ENCODE measurements at places on chromosomes 12 and 14. TPM values are rescaled to one million over a fixed set of nuclear protein-coding genes. Genes with fewer than 3 reads are reported as not detected.

The MLEC gene
- total RNA-seq = 89.5 TPM

The LRIG3 gene
- total RNA-seq = 139 TPM

The BLTP3B gene
- total RNA-seq = 54.8 TPM

The COX8C gene
- total RNA-seq = not detected

GRCh38 chr12:72546106-72546505, 273.9 kb downstream of the TRHDE start:
- no peak for DNase-seq

- no peak for DNase-seq
These were observed 44.4 kb downstream of the TBX5 start for GRCh38 chr12:114361545-114361944.

DNA sequence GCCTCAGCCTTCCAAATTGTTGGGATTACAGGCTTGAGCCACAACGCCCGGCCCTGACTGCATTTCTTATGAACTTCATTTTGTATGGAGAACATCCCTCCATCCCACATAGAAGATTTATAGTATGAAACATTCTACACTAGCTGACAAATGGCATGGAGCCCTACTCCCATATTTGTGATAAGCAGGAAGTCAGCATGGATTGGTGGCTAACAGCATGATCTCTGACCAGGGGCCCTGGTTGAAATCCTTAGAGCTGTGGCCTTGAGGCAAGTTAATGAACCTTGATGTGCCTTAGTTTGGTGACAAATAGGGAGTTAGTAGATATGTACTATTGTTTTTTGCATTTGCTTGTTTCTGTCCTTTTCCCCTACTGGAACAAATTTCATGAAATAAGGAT, 12.3 kb downstream of the IFI27L1 start:
- DNase-seq = no peak

GRCh38 chr14:74951443-74952179, 3.8 kb downstream of the PGF start:
- no peak for DNase-seq

DNA sequence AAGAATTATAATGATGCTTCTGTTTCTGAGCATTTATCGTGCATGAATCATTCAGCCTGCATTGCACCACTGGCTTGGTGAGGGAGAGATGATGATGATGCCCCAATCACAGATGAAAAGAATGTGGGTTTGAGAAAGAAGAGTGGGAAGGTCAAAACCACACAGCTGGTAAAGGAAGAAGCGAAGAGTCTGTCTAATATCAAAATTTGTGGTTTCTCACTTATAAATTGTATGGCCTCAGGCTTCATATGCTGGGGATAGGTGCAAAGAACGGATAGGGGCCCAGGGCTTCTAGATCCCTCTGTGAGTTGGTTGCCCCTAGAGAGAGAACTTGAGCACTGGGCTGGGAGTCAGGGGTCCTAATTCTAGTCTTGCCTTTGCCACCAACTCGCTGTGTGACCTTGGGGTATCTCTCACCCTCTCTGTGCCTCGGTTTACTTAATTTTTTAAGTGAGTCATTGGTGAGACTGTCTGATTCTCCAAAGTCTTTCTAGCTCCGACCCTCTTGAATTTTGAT, 2.2 kb downstream of the OASL start:
- no peak for DNase-seq

DNA sequence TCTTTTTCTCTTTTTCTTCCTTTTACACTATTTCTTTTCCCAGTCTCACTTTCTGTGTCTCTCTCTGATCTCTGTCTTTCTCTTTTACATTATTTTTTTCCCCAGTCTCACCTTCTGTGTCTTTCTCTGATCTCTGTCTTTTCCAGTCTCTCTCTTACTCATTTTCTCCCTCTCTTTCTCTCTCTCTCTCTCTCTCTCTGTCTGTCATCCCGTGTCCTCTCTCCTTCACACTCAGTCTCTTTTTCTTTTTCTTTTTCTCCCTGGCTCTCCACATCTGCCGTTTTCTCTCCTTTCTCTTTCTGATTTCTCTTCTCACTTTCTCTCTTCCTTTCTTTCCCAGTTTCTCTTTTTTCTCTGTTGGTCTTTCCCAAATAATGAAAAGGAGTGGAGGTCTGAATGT, 22.3 kb downstream of the DHRS4L2 start:
- no peak for DNase-seq

GRCh38 chr12:121927813-121928212, 9.4 kb downstream of the CFAP251 start:
- no peak for DNase-seq

DNA sequence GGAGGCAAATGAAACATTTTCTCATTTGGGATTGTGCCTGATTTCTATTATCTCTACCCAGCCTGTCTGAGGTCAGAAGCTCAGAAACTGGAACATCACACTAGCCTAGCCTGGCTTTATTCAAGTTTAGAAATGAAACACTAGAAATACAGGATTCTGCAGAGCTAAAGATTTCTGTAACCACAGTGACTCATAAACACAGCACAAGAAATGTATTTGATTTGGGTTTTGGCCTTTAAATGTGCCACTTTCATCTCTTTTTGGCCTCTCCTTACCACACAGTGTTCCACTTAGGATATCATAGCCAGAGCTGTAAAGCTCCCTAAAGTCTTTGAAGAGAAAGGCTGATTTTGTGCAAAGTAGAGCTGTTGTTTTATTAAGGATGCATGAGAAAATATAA, 307.5 kb downstream of the EMP1 start:
- no peak for DNase-seq

DNA sequence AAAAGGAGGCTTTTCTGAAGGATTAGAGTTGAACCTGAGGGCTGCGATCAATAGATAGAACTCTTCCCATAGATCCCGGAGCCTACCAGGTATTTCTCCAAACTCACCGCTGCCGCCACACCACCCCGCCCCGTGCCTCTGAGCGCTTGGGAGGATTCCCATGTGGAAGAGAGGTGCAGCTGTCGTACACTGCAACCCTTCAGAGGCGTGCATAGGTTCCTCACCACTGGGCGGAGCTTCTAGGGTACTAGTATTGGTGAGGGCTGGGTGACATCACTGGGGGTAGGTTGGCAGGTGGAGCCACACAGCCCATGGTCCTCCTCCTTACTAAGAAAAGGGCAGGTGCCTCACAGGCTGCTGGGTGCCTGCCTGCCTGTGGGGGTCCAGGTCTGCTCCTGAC, 127.0 kb downstream of the TSPAN9 start:
- DNase-seq = no peak

- no peak for DNase-seq
These were observed 345.6 kb downstream of the PAWR start for GRCh38 chr12:79344855-79345847.

DNA sequence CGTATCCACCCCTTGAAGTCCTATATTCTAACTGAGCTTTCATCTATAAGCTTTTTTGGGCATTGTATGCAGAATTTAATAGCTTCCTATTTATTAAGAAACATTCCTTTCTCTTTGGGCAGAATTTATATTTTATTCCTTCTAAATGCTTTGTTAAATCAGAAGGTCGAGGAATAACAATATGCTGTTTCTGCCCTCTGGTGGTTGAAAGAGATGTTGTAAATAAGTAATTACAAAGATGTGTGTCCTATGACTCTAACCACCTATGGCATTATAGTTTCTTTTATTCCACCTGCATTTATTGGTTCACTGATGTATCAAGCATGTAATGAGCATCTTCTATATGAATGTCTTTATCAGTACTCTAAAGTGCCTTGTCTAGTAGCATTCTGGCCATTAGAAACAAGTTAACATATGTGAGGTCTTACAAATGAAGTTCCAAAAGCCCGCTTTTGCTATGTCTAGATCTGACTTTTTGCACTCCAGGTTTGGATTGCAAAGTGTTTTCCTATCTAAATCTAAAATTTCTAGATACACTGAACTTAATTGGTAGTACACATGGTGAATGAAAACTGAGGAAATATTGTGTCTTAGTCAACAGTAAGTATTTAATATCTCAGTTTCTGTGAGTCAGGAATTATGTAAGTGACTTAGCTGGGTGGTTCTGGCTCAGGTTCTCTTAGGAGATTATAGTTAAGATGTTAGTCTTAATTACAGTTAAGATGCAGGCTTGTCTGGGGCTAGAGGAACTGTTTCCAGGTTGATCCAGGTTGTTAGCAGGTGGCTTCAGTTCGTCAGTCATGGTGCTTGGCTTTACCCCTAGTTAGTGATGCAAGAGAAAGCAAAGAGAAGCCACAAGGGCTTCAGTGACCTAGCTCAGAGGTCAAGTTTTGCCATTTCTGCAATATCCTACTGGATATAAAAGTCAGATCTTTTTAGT, 57.5 kb downstream of the PLEKHA5 start:
- no peak for DNase-seq

DNA sequence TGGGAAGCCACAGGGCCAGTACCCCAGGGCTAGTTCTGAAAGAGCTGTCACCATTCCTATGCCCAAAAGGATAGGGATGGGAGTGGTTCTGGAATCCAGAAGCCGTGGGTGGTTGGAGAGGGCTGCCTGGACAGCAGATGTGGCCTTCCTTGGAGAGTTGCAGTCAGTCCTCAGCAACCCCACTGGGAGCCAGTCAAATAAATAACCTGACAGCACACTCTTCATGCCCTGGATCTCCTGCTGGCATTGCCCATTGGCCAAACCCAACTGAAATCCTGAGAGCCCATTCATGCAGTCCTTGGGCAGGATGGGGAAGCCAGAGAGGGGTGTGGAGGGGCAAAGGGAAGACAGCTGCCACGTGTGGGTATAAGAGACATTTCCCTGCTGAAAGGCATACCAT, 128.2 kb downstream of the PTPN11 start:
- no peak for DNase-seq

GRCh38 chr14:49381778-49382177, 204.4 kb downstream of the RPS29 start:
- no peak for DNase-seq

DNA sequence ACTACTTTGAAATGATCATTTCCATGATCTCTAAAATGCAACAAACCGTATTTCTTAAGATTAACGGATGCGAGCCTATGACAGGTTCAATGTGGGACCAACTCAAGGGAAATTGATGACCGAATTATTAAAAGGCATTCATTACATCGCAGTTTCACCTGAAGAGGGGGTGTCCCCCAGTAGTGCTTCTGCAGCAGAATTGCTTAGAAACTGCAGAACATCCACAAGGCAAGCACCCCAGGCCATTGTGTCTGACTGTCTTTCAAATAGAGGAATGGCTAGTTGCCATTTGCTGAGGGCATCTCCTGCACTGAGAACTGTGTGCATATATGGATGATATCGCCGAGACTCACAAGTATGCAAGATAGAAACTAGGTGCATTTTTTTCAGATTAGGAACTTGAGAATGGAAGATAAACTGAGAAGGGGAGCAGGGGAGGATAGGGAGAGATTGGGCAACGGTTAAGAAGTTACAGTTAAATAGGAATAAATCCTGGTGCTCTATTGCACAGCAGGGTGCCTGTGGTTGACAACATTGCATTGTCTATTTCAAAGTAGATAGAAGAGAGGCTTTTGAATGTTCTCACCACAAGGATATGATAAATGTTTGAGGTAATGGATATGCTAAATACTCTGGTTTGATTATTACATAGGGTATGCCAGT, 234.3 kb upstream of the PLEKHG7 start:
- no peak for DNase-seq

- no peak for DNase-seq
These were observed 173.6 kb downstream of the SEC23A start for GRCh38 chr14:38929416-38929815.

DNA sequence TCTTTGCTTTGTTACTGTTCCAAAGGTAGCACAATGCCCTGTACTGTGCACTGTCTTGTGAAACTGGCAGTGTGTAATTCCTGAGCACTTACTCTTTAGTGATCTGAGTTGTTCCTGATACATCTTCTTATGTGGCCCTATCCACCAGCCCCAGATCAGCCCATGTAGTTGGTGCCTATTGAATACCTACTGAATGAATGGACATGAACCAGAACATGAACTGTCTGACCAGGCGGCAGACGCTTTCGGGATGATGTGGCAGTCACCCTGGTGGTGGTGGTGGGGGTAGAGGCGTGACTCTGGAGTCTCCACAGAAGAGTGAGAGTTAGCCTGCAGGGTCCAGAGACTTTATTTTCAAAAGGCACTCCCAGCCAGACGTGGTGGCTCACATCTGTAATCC, 46.6 kb upstream of the PAPOLA start:
- no peak for DNase-seq

DNA sequence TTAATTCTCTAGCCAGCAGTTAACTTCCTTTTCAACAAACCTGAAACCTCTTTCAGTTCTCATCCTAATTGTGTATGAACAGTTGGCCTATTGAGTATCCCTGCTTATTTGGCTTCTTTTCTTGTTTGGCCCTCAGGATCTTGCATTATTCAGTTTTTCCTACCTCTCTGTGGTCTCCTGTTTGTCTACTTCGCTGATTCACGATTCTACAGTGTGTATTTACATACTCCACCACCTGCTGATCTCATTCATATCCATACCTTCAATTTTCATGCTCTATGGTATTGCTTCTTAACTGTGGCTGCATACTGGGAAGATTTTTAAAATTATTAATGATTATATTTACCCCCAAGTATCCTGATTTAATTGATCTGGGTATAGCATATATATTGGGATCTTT, 56.4 kb downstream of the RASSF9 start:
- DNase-seq = no peak

DNA sequence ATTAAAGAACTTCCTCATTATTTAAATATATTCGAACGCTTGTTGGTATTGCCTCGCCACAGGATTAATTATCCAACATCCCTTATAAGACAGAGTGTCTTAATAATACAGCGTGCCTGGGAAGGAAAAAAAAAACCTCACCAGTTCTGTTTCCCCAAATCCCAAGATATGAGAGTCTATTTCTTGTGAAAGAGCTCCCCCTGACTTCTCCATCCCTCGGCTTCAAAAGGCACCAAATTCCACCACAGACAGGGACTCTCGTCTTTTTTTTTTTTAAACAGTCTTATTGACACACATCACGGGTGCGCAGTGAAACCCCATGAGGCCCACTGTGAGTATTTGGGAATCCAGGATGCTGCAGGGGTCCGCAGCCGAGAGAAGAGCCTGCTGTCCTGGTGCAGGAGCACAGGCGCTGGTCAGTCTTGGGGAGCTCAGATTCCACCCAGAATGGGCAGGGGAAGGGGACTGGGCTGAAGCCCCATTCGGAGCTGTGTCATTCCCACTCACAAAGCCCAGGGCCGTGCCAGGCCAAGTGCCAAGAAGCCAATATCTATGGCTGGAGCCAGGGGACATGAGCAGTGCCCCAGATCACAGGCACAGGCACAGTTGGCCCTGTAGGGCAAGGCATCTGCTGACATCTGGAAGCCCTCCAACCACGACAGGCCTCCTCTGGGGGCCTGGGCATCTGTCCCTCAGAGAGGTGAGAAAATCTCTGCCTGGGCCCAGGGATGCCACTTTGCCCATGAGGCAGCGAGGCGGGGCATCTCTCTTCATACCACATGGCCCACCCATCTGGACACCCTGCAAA, 71.9 kb downstream of the BCL11B start:
- no peak for DNase-seq

All from urinary bladder (tissue), 4 donors.